Brain pericyte (primary cell): ENCODE measurements at places on chromosomes 1 and 21.

GRCh38 chr1:92980732-92981647 is 19.7 kb upstream of the DIPK1A start:
- no peak for DNase-seq

DNA sequence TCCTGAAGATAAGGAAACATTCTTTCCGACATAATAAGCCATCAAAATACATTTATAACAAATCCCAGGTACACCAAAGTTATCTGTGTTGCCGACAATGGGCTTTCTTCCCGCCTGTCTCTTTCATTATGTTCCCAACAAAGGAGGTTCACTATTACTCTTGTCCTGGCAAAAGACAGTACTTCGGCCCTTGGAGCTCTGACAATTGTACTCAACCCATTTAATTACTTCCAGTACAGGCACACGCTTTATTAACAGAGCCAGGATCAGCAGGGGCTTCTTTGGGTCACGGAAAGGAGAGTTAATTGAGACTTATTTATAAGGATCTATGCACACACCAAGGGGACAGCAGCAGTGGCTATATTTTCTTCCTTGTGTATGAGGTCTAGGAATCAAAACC is 46.6 kb upstream of the DUSP10 start:
- DNase-seq: no peak

- no peak for DNase-seq
Measured at GRCh38 chr21:38816400-38816977, 10.8 kb downstream of the ETS2 start.

DNA sequence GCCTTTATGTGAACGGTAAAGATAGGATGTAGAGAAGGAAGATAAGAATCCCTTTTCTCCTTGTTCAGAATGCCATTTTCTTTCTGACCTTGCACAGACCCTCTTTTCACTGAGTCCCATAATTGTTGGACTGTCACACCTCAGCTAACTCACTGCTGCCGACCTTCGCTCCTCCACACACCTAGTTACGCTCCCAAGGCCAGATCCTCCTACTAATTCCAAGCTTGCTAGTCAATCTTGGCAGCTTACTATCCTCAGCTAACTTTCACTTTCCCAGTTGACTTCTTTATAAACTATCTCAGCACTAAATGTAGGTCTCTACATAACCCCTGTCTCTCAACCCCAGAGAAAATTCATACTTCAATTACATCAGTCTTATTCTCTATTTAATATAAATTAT is 471.8 kb upstream of the PRMT6 start:
- no peak for DNase-seq

DNA sequence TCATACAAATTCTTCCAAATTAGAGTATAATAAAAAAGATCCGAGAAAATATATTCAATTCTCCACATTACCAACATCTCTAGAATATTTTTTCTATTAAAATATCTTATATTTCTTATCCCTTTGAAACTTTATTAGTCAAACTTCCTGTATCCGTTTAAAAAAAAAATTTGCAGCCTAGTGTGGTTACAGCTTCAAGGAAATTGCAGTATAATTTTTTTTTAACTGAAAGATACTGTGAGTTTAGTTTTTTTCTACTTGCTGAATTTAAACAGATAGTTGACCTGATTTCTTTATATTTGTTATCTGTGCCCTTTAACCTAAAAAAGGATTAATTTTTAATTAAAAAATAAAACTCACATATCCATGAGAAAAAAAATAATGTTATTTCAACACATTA is 1.5 kb downstream of the RGS18 start:
- DNase-seq: no peak

DNA sequence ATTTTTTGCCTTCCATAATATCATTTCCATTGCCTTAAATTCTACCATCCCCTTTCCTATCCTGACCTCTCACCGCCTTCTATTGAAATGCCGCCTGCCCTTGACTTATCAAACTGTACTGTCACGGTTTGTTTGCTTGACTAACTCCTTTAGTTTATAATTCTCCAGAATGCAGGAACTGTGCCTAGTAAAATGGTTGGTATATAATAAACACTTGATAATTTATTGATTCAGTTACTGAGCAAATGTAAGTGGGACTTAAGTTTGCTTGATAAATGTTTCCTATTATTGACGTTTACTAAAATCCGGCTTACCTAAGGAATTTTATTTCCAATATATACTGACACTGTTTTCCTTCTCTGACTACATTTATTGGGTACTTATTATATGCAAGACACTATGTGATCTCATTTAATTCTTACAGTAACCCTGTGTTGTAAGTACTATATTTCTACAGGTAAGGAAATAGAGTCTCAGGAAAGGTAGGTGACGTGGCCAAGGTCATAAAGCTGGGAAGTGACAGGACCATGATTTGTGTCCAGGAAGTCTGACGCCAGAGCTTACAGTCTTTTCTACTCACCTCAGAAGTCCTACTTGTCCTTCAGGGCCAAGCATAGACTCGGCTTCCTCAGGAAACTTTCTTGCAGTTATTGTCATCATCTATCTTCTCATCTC is 35.7 kb downstream of the DPT start:
- DNase-seq: no peak

DNA sequence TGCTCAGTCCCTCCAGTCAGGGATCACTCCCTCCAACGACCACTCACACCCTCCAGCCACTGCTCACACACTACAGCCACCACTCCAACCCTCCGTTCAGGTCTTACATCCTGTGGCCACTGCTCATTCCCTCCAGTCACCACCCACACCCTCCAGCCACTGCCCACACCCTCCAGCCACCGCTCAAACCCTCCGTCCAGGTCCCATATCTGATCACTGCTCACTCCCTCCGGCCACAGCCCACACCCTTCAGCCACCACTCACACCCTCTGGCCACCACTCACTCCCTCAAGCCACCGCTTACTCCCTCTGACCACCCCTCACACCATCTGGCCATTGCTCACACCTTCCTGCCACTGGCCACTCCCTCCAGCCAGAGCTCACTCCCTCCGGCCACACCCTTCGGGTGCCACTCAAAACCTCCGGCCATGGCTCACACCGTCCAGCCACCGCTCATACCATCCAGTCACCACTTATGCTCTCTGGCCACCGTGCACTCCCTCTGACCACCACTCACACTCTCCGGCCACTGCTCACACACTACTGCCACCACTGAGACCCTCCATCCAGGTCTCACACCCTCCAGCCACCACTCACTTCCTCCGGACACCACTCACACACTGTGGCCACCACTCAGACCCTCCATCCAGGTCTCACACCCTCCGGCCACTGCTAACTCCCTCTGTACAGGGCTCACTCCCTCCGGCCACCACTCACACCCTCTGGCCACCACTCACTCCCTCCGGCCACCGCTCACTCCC is 4.7 kb upstream of the TFF1 start:
- DNase-seq: no peak

- no peak for DNase-seq
Measured at GRCh38 chr1:177783051-177783450, 186.8 kb downstream of the SEC16B start.

DNA sequence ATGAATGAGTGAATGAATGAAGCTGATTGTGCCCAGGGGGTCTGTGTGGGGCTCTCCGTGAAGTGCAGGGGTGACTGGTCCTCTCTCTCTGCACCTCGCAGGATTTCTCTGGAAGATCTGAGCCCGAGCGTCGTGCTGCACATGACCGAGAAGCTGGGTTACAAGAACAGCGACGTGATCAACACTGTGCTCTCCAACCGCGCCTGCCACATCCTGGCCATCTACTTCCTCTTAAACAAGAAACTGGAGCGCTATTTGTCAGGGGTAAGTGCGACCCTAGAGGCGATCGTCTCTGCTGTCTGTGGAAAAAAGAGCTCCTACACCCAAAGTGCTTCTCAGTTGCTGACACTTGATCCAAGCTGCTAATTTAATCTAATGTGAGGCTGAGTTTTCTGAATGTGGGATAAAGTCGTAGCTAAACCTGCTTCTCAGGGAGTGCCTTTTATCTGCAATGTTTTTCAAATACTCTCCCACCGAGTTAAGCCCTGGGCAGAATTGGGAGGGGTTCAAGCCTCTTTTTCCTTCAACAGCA is 101.7 kb downstream of the HUNK start:
- DNase-seq: no peak

DNA sequence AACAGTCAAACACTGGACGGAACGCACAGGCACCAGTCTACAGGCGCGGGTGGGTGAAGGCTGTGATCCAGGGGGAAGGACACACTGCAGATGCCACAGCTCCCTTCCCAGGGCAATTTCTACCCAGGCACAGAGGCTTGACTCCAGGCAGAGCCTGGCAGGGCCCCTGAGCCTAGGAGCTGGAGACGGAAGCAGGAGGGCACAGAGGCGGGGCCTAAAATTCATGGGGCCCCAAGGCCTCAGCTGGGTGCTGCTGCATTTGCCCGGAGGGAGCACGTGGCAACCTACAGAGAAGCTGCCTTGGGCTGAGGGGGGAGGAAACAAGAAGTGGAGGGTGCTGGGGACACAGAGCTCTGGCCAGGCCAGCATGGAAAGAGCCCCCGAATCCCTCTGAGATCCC is 41.2 kb downstream of the UBE2G2 start:
- DNase-seq: no peak

- no peak for DNase-seq
Measured at GRCh38 chr1:228148935-228149405, 760 bp upstream of the GJC2 start.

DNA sequence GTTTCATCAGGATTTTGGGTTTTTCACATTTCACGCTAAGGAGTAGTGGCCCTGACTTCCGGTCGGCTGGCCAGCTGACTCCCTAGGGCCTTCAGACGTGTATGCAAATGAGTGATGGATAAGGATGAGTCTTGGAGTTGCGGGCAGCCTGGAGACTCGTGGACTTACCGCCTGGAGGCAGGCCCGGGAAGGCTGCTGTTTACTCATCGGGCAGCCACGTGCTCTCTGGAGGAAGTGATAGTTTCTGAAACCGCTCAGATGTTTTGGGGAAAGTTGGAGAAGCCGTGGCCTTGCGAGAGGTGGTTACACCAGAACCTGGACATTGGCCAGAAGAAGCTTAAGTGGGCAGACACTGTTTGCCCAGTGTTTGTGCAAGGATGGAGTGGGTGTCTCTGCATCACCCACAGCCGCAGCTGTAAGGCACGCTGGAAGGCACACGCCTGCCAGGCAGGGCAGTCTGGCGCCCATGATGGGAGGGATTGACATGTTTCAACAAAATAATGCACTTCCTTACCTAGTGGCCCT is 23.1 kb upstream of the TNFRSF1B start:
- DNase-seq: peak; percentile 66

- DNase-seq: no peak
Measured at GRCh38 chr1:29650041-29650400, 413.7 kb downstream of the PTPRU start.

- DNase-seq: peak; percentile 12
Measured at GRCh38 chr1:155729031-155729898, 40.4 kb downstream of the DAP3 start.

GRCh38 chr1:237050915-237051314 is 8.9 kb downstream of the RYR2 start:
- no peak for DNase-seq

GRCh38 chr1:156461781-156462647 is 38.6 kb downstream of the MEF2D start:
- no peak for DNase-seq

GRCh38 chr1:206814716-206815341 is 42.5 kb upstream of the IL10 start:
- no peak for DNase-seq

GRCh38 chr1:20271498-20272400 is 18.9 kb upstream of the VWA5B1 start:
- no peak for DNase-seq

DNA sequence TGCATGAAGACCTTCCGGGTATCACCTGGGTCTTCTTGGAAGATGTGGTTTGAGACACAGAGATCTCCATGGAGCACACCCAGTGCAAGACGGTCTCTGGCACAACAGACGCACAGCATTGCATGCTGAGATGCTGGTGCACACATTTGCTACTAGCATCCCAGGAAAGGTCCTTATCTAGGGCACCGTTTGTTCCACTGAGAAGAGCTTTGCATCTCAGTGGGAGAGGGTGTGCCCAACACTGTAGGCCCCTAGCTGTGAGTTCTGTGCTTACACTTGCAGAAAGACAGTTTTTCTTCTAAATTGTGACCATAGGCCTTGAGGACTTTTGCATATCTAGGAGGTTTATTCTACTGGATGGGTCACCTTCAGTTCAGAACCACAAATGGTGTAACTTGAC is 554.1 kb downstream of the MATN1 start:
- DNase-seq: no peak

DNA sequence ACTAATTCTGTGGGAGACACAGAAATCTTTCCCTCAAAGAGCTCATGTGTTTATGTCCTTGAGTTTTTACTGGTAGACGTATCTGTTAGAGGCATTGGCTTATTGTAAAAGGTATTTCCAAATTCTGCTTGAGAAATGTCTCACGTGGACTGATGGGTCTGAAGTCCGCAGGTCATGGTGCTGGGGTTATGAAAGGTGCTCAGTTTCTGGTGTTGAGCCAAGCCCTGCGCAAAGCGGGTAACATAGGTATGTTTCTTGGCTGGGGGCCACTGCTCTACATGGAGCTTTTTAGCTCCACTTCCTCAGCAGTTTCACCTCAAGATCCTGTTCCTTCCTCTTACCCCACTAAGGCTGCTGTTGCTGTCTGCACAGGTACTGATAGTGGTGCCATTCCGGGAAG is 10.8 kb downstream of the UTP25 start:
- DNase-seq: no peak

DNA sequence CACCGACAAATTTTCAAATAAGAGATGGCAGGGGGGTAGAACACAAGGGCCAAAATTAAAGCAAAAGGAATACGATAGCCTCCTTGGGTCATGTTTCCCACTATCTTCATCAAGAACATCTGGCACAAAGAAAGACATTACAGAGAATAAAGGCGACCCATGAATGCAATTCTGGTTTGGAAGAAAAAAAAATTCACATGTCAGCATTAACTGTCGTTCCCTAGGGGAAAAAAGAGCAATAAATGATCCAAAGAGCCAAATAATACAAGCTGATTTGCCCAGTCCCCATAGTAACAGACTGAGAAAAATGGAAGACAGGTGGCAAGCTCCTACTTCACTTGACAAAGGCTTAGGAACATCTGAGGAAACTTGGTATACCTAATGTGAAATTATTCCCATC is 4.5 kb downstream of the STIL start:
- DNase-seq: no peak

DNA sequence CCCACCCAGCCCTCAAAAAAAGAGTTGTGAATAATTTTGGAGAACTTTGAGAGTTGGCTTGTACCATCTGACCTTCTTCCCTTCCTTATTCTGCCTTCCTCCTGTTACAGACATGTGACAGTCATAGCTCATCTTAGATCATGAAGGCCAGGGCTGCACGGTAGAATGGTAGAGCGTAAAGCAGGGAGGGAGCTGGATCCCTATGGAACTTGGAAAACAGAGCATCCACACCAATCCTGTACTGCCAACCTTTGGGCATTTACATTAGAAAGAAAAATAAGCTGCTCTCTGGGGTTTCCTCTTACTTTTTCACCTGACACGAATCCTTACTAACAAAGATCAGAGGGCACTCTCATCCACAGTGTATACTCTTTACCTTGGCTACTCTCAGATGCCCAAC is 121.5 kb downstream of the GPR52 start:
- DNase-seq: no peak
